Activated CD4-positive, alpha-beta T cell treated with anti-CD3 and anti-CD28 coated beads, Interleukin-2, Interleukin-4, amounts not matched to agents 100 ng/mL and 50 ng/mL, durations not matched to agents 16 hours and 8 hours (primary cell): ENCODE measurements at places on chromosomes 4 and X.

DNA sequence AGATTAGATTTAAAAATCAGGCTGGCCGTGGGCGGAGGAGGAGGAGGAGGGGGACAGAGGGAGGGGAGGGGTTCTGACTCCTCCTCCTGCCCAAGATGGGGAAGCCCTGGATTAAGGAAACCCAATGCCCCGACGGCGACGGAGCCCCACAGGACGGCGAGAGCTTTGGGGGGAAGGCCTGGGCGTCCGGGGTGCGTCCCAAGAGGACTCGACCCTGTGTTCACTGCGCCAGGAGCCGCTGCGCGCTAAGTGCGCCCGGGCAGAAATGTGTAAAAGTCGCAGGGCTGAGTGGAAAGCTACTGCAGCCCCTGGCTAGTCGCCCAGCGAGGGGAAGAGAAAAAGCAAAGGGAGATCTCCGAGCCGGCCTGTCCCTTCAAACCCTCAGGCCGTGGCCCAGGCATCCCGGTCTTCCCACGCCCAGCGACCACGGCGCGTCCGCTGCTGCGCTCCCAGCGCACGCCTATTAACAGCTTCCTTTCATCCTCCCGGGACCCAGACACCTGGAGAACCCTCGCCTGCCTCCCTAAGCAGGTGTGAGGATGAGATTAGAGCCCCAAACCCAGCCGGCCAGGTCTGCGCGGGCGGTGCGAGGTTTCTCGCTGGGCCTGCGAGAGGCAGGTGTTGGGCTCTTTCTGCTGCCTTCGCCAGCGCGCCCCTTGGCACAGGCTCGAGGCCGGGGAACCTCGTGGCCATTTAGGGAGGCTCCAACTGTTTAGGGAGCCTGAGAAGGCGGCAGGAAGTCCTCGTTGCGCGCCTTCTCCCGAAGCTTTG is 1.4 kb upstream of the RPS6KA3 start:
- DNase-seq, result no peak

DNA sequence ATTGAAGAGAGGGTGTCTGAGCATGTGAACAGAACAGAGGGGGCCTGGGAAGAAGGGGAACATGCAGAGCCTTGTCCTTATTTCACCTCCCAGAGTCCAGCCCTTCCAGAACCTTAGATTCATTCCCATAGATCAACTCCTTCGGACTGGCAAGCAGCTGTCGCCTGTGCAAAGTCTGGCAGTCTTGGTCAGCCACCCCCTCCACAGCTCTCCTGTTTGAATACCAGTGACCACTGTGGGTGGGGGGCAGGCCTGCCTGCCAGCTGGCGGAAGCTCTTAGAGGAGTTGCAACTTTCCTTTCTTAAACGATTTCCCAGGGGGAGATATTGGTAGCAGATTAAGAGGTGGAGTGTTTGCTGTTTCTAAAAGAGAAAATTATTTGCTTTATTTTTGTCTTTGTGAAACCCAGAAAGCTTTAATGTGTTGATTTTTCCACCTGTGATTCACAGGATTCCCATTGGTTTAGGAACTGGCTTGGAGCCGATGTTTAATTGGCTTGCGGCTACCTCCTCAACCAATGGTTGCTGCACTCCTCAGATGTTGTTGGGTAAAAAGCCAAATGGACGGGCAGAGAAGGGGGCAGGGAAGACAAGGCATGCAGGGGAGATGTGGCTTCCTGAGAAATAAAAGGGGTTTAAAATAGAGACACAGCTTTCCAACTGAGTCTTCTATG is 62.2 kb upstream of the PRPS1 start:
- DNase-seq, result no peak

- DNase-seq, result no peak
Measured at GRCh38 chrX:2498781-2499302, 1.9 kb downstream of the DHRSX start.

- DNase-seq, result no peak
Measured at GRCh38 chrX:1059576-1060561, 152.6 kb downstream of the CRLF2 start.

DNA sequence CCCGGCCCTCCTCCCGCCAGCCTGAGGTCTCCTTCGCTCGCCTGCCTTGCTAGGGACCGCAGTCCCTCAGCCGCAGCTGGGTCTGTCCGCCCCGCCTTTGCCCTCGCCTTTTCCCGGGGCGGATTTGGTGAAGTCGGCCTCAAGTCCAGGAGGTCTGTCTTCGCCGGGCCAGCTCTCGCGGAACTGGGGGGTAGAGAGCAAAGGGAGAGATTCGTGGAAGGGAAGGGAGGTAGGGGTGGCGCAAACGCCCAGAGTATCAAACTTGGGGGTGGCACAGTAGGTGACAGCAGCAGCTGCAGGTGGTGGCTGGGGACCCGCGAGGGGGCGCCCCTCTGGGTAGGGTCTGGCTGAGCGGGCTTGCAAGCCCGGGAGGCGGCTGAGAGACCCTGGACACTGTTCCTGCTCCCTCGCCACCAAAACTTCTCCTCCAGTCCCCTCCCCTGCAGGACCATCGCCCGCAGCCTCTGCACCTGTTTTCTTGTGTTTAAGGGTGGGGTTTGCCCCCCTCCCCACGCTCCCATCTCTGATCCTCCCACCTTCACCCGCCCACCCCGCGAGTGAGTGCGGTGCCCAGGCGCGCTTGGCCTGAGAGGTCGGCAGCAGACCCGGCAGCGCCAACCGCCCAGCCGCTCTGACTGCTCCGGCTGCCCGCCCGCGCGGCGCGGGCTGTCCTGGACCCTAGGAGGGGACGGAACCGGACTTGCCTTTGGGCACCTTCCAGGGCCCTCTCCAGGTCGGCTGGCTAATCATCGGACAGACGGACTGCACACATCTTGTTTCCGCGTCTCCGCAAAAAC is at the start of gene NPY2R:
Gene NPY2R, plus strand, starts transcription at position 379 of the 797 bp plus-strand sequence. CDS start 5,304 bp downstream, outside the sequence.
- no peak for DNase-seq

DNA sequence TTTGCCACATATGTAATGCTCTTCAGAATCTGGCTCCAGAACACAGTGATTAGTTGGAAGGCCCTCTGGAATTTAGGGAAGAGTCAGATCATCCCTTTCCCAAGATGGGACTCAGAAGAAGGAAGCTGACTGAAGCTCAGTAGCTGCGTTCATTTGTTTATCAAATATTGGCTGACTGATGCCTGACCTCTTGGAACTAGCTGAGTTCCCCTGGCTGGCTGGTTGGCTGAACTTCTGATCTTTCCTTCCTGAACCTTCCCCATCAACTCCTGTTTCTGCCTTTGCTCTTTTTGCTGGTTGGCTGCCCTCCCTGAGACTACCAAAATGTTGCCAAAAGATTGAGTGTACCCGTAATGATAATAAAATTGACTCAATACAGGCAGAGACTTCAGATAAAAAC is 866.5 kb upstream of the INTU start:
- DNase-seq, result no peak

DNA sequence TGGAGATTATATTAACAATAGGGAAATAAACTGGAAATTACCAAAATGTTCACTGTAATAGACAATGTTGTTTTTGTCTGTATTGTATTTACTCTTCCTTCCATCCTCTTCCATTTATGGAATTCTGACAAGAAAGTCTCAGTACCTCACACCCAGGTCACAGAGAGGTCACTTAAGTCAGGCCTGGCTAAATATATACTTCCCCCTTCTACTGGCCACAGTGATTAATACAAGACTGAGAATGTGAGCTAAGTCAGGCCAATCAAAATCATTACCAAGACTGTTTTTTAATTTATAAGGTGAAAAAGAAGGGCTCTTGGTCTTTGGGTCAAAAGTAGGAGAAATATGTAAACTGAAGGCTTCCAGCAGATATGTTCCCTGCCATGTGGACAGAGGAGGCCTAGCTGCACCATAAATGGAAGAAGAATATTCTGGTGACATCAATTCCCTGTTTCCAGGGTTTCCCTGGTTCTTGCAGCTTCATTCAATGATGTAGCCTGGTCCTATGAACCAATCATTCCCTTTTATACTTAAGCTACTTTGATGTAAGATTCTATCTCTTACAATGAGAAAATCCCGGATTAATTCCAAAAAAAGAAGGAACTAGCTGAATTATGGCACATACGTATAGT is 64.3 kb downstream of the LRBA start:
- DNase-seq, result no peak

DNA sequence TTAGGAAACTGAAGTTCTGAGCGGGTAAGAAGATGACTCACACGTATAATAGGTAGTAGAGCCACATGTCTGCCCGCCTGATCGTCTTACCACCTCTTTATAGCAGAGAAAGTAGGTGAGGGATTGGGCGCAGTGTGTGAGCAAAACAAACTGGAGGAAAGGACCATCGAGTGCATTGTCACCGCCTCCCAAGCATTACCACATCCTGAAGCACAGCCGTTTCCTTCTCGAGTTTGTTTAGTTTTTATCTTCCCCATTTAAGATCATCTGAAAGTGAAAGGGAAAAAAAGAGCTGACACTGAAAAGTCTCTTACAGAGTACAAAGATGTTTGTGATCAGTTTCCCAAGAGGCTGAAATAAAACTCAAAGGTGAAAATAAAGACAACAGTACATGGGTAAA is 14.8 kb downstream of the PDK3 start:
- peak; percentile 87 for DNase-seq

DNA sequence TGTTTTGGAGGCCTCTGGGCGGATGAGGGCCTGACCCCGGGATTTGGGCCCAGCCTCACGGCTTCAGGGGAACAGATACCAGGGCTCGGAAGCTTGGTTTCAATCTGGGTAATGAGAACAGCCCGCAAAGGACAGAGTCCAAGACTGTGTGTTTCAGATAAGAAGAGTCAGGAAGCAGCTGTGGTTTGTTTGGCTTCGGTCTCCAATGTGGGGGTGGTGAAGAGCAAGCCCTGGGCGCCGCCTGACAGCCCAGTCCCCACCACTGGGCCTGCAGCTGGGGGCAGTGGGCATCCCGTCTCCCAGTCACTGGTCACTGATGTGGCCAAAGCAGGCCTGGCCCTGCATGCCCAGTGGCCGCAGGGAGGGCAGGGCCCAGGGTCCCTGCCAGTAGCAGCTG is 9.1 kb downstream of the WFS1 start:
- DNase-seq, result peak; percentile 37

GRCh38 chrX:22365460-22365859 is 92.7 kb downstream of the CBLL2 start:
- no peak for DNase-seq

DNA sequence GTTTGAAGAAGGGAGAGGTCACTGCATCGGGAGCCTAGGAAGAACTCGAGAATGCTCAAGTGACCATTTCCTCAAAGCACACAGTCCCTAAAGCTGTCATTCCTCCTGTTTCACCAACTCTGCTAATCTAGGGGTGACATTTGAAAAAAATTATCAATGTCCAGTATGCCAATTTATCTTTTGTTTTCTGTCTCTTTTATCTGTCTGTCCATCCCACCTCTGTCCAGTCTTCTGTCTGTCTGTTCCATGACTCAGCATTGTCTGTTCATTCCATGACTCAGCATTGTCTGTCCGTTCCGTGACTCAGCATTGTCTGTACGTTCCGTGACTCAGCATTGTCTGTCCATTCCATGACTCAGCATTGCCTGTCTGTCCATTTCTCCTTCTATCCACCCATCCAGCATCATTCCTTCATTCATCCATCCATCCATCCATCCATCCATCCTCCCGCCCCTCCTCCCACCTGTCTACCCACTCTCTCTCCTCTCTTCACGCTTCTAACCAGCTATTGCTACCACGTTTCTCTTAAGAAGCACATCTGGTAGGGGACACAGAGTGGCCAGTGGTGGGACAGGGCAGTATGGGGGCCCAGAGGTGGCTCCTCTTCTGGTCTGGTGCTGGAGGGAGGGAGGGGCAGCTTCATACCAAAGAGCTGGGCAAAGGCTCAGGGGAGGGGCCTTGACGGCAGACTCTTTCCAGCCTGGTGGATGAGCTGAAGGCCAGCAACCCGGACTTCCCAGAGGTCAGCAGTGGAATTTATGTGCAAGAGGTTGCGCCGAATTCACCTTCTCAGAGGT is 34.1 kb downstream of the HTRA3 start:
- peak; percentile 24 for DNase-seq

DNA sequence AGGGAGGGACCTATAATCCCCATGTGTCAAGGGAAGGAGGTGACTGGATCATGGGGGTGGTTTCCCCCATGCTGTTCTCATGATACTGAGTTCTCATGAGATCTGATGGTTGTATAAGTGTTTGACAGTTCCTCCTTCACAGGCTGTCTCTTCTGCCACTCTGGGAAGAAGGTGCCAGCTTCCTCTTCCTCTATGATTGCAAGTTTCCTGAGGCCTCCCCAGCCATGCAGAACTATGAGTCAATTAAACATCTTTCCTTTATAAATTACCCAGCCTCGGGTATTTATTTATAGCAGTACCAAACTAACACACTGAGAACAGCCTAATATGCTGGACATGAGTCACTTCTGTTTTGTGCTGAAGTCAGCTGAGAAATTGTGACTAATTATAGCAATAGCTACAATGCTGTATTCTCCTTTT is 656.9 kb upstream of the CPEB2 start:
- DNase-seq, result no peak

DNA sequence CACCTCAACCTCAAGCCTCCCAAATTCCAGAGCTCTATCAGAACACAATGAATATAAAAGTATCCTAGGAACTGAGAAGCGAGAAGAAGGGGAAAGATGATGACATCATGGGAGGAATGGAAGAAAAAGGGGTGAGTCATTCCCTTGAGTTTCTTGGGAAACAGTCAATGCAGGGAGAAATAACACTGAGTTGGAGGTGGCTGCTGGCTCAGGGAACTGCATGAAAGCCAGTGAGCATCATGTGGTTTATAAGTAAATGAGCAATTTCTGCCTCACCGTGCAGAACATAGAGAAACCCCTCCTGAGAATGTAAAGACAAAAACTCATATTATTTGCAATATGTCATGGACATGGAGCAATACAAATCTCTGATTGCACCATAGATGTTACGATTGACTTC is 73.3 kb downstream of the SHOX start:
- no peak for DNase-seq

- DNase-seq, result no peak
Measured at GRCh38 chrX:117957128-117957527, 159.5 kb downstream of the KLHL13 start.

DNA sequence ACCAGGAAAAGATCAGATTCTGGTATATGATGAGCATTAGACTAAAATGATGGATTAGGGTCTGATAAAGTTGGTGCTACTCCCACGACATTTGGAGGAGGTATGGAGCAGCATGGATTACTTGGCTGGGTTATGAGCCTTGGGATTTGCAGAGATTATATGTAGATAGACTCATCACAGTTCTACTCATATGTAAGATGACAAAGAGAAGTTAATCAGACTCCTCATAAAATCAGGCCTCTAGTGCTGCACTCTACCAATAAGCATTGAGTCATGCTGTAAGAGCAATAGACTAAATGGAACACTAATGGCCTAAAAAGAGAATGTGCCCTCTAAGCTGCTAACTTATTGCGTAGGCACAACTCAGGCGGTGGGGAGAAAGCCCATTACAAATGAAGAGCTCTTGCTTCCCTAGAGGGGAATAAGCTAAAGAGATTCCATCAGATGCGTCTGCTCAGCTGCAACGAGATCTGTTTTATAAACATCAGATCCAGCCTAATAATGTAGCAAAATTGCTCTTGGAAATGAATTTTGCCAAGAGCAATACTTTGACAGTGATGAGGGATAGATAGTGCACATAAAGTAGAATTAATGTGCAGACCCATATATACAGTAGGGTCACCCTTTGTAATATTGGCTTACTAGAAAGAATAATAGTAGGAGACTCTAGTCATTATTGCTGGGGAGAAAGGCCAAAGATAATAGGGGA is 17.5 kb downstream of the LIAS start:
- DNase-seq, result no peak

GRCh38 chr4:168577624-168578023 is 80.8 kb downstream of the PALLD start:
- DNase-seq, result no peak

- DNase-seq, result no peak
Measured at GRCh38 chr4:145755802-145756201, 75.9 kb downstream of the C4orf51 start.

GRCh38 chr4:87005690-87006425 is 71.0 kb downstream of the AFF1 start:
- DNase-seq, result peak; percentile 67

GRCh38 chrX:72142094-72142793 is 10.5 kb upstream of the RTL5 start:
- DNase-seq, result no peak
